Epithelial cell of esophagus (primary cell): ENCODE measurements at places on chromosomes 2 and 18.

GRCh38 chr2:115782286-115782685, 1339.8 kb downstream of the DPP10 start:
- DNase-seq, result no peak

DNA sequence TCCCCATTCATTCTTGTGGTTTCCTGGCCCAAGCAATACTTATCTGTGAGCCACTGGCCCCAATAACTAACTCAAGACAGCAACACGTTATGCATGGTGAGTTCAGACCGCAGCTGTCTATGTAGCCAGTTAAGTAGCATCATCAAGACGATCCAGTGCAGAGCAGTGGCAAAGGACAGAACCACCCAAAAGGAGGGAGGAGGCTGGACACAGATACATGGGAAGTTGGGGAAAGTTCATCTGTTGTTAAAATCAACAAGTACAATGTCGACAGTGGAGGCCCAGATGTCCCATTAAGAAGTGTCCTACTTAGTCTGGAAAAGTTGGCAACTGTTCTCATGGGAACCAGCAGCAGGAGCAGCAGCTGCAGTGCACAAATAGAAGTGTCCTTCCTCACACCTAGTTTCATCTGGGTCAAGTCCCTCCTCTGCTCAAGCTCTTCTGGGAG, 106.9 kb upstream of the THOC1 start:
- no peak for DNase-seq

DNA sequence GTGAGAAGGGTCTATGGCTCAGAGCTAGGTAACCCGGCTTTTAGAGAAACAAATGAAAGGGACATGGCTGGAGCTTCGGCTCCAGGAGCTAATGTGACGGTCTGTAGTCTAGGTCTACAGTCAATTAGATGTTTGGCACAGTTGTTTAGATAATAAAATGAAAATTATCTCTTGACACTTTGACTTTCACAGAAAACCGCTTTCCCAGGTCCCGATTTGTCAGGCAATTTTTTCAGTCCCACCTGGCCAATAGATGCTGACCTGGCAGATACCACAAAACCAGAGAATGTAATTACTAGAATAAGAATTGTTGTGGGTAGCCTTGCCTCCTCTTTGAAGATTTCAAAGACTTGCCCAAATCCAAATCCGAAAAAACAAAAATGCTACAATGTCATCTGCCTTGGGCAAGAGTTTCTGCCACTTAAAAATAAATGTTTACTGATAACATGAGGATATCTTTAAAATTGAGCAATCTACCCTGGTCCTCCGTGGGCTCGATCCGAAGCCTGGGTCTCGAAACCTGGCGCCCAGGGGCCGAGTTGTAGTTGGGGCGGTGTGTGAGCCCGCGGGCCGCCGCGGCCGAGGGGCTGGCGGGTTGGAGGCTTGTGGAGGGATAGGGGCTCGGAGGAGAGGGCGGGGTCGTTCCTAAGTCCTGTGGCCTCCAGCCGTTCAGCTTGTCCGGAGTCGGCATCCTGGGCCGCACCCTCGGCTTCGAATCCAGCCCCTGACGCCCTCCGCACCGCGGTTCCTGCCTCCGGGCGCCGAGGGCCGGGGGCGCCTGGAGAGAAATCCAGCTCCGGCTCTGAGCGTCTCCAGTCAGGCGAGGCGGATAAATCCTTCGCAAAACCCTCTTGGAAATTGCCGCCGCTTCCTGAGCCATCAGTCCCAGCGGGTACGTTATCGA, 2.3 kb downstream of the EMX1 start:
- no peak for DNase-seq

- no peak for DNase-seq
Observed at GRCh38 chr2:43473767-43474166, 122.1 kb downstream of the THADA start.

DNA sequence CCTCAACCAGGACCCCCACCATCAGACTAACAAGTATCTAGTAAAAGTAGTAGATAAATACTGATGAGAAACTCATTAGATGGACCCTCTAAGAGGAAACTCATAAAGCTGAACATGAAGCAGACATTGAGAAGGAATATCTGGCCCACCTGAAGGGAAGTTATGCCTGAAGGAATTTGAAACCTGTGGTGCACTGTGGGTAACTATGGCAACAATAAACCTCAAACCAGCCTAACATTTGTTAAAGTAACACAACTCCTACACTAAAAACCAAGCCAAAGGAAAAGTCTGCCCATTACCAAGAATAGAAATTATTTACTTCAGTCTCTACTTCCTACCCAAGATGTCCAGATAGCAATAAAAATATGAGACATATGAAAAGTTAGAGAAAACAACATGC, 43.4 kb downstream of the KIAA1328 start:
- no peak for DNase-seq

DNA sequence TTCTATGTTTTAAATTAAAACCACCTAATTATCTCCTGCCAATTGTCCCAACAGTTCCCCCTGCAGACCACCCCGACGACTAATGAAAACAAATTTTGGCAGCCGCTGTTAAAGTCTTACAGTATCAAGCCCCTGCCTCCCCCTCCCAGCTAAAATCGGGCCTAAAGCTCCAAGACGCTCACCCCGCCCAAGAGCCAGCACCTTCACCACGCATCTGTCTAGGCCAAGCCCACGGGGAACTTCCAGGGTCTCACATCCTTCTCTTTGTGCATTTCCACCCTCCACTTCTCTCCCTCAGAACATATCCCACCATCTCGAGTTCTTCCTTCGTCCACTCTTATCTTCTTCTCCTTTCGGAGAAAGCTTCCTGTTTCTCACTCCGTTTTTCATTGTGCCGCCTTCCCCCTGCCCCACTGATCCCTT, 445 bp downstream of the PRPF40A start:
- DNase-seq, result peak; percentile 52

DNA sequence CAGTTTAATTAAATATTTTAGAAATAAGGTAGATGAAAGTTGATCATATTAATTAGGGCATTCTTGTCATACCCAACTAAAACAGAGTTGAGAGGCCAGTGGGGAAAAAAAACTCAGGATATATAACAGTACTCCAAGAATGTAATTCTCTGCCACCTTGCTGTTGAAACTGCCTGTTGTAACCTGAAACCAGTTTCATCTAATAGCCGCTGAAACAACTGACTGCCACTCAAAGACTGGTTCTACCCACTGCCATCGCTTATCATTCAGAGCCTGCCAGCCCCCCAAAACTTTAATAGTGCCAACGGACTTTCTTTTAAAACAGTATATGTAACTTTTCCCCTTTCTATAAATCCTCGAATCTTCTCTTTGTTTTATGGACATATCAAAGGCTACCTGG, 37.7 kb upstream of the FSIP2 start:
- peak; percentile 7 for DNase-seq

GRCh38 chr2:109350526-109350925, 221.5 kb downstream of the SH3RF3 start:
- no peak for DNase-seq

- DNase-seq, result no peak
Observed at GRCh38 chr2:16291226-16291625, 350.9 kb downstream of the MYCN start.

- DNase-seq, result no peak
Observed at GRCh38 chr2:105557021-105557920, 158.4 kb upstream of the FHL2 start.

DNA sequence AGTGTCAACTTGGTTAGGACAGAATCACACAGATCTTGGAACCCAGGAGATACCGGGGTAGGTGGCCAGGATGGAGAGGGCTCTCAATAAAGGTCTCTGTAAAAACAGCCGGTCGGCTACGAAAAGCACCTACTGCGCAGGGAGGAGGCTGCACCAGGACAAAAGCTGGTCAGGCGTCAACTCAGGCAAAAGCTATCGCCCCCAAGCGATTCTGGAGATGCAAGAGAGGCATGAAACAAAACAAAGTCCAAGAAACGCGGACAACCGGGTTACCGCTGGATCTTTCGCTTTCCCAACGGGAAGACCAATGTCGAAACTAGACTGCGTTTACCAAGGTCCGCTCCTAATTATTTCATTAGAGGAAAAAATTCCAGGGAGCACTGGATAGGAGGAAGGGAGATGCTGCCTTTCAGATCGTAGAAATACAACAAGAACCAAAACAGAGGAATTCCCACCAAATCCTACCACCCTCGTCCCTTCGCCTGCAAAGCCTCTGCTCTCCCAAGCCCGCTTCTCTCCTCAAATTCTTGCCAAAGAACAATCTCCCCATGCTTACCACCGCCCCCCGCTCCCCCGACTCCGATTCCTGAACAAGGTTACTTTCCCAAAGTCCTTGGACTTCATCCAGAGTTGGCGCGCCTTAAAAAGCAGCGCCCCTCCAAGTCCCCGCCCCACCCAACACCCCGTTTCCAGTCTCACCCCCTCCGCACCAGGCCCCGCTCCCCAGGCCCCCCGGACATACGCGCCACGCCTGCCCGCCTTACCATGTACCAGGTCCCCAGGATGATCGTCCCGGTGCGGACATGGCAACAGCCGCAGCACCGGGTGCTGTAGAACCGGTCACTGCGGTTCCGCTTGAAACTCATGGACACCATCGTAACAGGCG, 539 bp downstream of the LAPTM4A start:
- peak; percentile 59 for DNase-seq

DNA sequence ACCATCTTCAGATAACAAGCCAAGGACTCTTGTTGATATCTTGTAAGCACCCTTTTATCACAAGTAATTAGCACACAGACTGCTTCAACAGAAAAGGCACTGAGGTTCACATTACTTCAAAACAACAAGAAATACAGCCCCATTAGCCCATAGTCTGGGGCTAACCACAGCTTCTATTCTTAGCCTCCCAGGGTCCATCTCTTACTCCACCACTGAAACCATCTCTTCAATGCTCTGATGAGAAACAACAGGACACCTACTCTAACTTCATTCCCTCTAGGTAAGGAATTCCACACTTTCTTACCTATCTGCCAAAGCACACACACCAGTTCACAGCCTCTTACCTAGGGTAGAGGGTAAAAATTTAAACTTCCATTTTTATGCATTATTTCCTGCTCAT, 26.4 kb upstream of the CYTIP start:
- no peak for DNase-seq

DNA sequence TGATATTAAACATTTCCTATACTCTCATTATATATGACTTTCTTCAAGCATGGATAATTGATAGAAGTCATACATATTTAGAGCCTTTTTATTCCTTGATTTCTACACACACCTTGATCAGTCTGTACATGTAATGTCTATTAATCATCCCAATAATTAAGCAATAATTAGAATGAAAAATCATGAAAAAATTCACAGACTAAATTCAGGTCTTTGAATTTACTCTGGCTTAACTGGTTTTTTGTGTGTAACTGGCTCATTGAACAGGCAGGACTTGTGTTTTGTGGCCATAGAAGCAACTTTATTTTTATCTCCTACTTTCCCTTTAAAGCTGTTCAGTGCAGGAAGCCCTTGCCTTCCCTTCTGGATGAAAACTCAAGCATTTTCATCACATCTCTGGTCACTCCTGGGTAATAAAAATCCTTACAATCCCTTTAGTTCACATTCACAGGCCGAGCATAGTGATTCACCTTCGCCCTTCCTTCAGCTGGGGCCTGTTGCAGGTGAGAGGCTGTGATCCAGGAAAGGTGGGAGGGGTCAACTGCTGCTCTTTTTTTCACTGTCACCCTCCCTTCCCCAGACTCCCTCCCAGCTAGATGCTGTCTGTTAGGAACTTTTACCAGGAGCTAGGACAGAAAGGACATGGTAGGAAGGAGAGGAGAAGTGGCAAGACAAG, 58.0 kb upstream of the ITSN2 start:
- DNase-seq, result peak; percentile 58

DNA sequence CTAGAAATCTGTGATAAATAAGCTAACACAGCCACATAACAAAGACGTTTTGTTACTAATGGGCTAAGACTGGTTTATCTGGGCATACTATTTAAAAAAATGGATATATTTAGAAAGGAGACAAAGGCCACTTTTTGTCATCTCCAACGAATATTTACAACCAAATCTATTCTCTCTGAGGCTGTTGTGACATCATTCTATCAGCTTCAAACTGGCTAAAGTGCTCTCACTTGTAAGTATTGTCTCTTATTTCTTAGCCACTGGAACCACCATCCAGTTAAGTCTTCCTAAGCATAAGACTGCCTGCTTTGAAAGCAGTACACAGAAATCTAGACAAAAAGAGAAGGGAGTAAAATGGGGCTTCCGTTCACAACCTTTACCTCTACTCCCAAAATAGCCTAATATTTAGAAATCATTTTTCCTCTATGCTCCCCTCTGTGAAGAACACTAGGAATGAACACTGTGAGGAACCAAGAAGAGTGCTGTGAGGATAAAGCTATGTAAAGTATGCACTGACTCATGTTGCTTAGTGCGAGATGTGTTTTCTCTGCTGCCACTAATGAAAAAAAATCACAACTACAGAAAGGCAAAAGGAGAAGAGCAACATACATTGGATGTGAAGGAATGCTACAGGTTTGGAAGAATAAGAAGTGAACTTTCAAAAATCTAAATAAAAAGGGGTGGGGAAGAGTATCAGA, 264.1 kb downstream of the EXOC6B start:
- DNase-seq, result peak; percentile 32
